ENCODE measurements at places on chromosomes 6 and 20.
A peak's percentile ranks its signal among the peaks of the same experiment; 100 is the strongest.

DNA sequence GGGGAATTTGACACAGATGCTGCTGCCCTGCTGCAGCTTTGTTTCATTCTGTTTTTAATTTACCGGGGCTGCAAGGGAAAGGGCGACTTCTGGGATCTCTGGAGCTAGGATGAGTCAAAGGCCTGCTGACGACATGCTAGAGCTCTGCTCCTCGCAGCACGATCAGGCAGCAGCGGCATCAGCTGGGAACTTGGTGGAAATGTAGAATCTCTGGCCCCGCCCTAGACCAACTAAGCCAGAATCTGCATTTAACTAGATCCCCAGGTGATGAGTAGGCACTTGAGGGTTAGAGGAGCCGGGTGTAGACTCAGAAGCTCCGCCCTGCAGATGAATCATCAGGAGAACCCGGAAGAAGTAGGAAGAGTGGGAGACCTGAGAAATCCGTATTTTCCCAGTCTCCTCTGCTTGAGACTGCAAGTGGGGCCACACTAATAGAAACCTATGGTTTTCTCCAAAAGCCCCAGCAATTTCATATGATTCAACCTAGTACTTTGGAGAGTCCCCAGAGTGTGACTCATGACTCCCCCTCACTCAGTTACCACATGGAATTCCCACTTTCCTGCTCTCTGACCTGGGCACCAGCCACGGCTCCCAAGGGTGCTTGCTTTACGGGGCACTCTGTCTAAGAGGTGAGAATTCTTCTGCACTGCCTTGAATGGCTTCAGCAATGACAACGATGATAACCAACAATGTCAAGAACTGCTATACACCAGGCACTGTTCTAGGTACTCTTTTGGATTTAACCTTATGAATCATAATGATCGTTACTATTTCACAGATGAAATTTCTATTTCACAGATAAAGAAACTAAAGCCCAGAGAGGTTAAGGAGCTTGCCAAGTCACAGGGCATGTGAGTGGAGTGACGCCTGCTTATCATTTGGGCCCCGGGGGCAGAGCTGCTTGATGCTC, 18.1 kb downstream of the TUBB2B start:
- DNase-seq, result peak; percentile 33

DNA sequence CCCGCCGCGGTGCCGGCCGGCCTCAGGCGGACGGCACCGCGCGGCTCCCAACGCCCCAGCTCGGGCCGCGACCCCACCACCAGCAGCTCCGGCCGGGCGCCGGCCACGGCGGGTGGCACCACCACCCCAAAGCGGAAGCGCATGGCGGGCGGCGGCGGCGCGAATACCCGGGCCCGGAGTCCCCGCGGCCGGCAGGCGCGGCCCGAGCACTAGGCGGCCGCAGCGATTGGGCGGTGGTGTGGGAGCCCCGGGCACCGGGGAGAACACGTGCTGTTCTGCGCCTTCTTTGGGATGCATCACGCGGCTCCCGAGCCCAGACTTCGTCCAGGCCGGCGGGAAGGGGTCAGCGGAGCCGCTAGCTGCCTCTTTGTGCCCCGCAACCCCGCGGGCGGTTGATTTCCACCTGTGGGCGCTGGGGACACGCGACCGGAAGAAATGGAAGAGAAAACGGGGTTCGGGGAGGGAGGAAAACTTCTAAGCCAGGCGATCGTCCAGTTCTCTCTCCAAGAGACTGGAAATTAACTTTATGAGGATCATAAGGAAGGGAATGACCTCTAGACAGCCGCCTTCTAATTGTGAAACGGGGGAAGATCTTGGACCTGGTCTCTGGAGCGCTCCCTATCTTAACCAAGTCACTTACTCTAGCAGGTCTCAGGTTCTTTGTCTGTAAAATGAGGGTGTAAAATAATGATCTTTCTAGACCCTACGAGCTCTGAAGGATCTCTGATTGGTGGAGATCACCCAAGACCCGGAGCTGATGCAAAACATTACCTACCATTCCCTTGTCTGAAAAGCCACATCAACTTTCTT, at the start of gene EPM2A:
Gene EPM2A (minus strand): TSS at position 165 of the 810 bp plus-strand sequence. CDS start 22 bp downstream, at position 143.
- DNase-seq, result peak; percentile 39

GRCh38 chr20:37845241-37845681, 57.7 kb upstream of the VSTM2L start:
- no peak for DNase-seq

DNA sequence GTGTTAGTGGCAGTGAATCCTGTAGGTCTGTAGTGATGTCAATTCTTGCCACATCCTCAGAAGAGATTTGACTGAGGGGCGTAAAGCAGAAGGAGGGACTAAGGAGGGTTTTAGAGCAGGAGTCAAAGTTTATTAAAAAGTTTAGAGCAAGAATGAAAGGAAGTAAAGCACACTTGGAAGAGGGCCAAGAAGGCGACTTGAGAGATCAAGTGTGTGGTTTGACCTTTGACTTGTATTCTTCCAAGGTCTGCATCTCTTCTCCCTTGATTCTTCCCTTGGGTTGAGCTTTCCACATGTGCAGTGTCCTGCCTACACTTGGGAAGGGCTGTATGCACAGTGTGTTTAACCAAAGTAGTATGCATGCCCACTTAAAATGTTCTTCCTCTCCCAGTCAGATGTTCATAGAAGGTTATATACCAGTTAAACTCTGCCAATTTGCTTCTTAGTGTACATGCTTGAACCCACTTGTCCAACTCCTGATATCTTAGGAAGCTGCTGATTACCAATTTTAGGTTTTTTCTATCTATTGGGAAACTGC, 627.6 kb downstream of the MMUT start:
- no peak for DNase-seq

- no peak for DNase-seq
Observed at GRCh38 chr6:148595550-148595949, 151.3 kb upstream of the UST start.

GRCh38 chr6:159107451-159108260, 61.5 kb upstream of the FNDC1 start:
- no peak for DNase-seq

DNA sequence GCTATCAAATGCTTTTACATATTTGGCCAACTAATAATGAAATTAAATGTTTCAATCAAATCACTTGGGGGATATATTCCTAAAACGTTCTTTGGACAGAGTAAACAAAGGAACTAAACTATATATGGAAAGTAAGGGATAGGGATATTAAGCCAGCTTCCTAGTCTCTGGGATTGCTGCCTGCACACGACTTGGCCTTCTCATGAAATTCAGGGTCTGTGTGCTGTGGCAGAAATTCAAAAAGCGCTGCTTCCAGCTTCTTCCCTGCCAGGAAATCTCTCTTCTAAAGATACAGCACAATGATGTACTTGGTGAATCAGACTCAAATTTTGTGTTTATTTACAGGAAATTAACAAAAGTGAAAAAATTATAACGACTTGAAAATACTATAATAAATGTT, 206.3 kb upstream of the RAB32 start:
- no peak for DNase-seq

GRCh38 chr6:33781131-33781975, 7.6 kb downstream of the LEMD2 start:
- no peak for DNase-seq

GRCh38 chr6:134667111-134667510, 282.8 kb downstream of the ALDH8A1 start:
- no peak for DNase-seq

DNA sequence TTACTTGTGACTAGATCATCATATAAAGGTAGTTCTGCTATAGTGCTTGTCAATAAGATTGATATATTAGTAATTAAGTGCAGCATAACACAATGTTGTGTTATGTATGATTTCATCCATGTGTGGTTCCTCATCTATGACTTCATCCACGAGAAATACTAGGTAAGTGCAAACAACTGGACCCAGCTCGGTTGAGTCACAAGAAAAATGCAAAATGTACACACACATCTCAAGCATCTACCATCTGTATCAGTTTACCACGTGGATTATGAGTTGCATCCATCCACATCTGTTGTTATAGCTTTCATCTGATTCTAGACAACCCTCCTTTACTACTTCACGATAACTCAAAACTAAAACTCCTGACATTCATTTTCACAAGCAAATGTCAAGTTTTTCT, 517.0 kb upstream of the CITED2 start:
- DNase-seq, result no peak

DNA sequence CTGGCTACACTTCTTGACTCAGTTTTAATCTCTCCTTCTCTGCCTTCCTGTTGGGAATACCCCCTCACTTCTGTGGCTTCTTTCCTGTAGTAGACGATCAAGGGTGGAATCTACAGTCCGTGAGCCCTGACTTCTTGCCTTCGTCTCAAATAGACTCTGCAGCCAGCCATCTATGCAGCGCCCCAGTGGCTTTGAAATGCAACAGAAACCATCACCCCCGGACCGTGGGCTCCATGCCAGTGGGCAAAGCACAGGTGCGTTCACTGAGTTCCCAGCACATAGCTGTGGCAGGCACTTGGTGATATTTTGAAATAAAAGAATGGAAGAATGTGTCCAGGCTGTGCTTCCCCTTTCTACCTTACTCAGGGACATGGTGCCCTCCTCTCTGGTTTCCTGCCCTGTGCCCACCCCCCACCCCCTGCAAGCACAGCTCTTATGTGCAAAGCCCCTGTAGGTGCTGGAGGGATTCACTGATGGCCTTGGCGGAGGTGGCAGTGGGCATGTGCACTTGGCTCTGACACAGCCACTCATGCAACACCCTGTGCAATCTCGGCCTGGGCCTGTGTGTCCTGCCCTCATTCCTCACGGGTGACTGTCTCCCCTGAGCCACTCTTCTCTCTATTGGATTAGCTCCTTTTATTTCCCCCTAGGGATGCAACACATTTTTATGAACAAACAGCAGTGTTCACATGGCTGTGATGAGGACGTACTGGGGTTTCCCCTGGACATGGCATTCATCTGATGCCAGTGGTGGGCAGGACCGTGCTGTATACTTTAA, 5.5 kb upstream of the CDSN start:
- no peak for DNase-seq

DNA sequence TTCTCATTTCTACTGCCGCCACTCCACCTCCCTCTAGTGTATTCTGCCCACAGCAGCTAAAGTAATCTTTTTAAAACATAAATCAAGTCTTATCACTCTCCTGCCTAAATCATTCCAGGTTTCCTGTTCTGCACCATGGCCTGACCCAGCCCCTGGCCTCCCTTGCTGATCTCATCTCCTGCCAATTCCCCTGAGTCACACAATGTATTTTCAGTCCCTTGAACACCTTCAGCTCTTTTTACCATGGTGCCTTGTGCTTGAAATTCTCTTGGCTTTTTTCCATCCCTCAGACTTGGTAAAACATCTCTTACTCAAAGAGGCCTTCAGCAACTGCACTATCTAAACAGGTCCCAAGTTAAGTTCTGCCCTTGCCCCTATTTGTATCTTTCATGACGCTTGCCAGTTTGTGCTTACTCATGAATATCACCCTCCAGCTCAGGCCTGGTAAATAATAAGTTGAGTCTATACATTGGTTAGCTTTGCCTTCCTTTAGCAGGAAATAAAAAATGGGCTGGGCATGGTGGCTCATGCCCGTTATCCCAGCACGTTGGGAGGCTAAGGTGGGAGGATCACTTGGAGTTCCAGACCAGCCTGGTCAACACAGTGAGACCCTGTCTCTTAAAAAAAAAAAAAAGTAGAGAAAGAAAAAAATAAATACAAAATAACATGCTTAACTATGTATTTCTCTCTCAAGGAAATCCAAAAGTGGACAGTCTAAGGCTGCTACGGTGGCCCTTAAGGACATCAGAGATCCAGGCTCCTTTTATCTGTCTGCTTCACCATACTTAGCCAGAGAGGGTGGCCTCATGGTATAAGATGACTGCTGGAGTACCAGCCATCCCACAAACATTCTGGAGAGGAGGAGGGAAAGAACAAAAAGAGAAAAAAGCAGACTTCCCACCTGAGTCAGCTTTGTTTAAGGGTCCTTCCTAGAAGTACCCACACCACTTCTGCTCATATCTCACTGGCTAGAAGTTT, 62.2 kb downstream of the ARFGEF2 start:
- DNase-seq, result no peak

- no peak for DNase-seq
Observed at GRCh38 chr6:72182337-72183246, 296.2 kb downstream of the RIMS1 start.

DNA sequence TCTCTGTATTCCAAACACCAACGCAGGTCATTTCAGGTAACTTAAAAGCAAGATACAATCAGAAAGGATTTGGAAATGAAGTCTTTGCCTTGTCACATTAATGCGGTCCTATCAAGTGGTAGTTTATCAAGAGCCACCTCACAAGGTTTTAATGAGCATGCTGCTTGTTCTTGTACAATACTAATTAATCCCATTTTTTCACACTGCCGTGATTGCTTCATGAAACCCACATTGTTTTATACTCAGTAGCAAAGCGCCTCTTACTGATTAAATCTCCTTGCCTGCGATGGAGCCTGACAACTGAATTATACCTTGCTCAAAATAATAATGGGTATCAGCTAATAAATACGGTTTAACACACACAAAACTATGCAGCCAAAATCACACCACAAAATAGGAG, 234.1 kb upstream of the TSHZ2 start:
- DNase-seq, result no peak

DNA sequence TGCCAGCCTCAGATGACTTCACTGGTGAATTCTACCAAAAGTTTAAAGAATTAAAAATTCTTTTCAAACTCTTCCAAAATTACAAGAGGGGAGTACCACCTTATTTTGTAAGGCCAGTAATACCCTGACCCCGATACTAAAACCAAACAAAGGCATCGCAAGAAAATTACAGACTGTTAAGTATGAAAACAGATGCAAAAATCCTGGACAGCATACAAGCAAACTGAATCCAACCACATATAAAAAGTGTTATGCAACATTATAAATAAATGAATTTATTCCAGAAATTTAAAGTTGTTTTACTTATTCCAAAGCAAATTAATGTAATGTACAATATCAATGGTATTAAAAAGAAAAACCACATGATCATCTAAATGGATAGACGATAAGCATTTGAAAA, 873.6 kb upstream of the GJE1 start:
- no peak for DNase-seq

- no peak for DNase-seq
Observed at GRCh38 chr20:61251529-61252393, at the start of gene CDH4. TSS of gene CDH4 (plus strand) at chr20:61252261.

DNA sequence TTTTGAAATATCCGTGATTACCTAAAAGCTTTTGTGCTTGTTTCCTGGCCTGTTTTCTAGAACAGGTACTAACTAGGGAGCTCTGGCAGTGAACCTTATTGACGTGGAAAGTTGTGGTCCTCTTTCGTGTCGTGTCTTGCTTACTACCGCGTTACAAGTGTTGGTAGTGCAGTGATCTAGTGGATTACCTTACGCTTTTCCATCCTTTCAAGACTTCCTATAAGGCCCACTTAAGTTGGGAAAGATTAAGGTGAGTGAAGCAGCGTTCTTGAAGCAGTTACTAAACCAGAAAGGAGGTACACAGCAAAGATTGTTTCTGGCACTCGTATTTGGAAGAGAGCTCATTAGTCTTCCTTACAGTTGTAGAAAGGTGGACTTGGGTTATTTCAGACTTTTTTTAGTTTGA, 1.9 kb downstream of the PNRC1 start:
- DNase-seq, result no peak

- no peak for DNase-seq
Observed at GRCh38 chr20:11112832-11113231, 439.0 kb upstream of the JAG1 start.

DNA sequence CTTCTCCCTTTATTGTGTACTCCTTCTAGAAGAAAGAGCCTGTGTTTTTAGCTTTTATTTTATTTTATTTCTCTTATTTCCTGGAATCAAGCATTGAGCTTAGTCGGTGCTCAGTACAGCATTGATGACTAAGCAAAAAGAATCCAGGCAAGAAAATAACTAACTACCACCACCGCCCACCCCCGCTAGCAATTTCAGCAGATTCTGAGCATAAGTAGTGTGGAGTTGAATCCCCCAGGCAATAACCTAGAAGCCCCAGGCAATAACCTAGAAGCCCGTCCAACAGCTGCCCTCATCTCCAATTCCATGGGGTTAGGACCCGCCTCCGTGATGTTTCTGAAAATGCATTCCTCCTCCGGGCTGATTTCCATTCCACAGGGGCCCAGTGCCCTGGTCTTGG, 258.0 kb upstream of the TAB2 start:
- DNase-seq, result no peak

Data from stimulated activated CD8-positive, alpha-beta memory T cell treated with anti-CD3 and anti-CD28 coated beads, Interleukin-2, amount 100 ng/mL, for 48 hours (primary cell).